T-helper 17 cell (primary cell): ENCODE measurements at places on chromosomes 5 and 9. TPM values are rescaled to one million over a fixed set of nuclear protein-coding genes. Genes with fewer than 3 reads are reported as not detected.
A peak's percentile ranks its signal among the peaks of the same experiment; 100 is the strongest.

GRCh38 chr5:81147886-81148571 is 85.1 kb upstream of the CKMT2 start:
- peaks cover 4% of the 10 kb centered on the region for H3K36me3 ChIP-seq
- H3K4me1 ChIP-seq, result peaks cover 11% of the 10 kb centered on the region
- H3K27ac ChIP-seq, result peak overlapping the region; percentile 81

- no peak overlapping the region for H3K27ac ChIP-seq
- H3K27me3 ChIP-seq, result no peaks in the 10 kb centered on the region
- no peak overlapping the region for H3K4me3 ChIP-seq
Observed at GRCh38 chr9:19255821-19256220, 25.3 kb downstream of the DENND4C start.

RNF208 gene
- total RNA-seq, result 5.3 TPM

DNA sequence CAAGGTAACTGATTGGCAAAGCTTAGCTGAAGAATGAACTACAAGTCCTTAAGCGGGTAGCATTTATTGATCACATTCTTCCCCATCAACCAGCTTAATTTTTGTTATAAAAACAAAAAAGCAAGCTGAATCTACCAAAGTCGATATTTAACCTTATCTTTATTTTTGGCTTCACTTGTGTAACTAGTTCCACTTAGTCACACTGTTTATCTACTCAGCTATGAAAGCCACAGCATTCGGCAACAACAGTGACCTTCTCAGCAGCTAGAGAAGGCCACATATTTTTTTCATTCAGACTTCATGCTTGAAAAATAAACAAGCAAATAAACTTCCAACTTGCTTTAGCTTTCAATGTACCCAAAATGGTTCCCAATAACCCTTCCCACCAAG is 69.4 kb downstream of the KLHL3 start:
- no peak overlapping the region for H3K4me3 ChIP-seq
- DNase-seq, result no peak
- peaks cover 20% of the 10 kb centered on the region for H3K4me1 ChIP-seq
- H3K27me3 ChIP-seq, result no peaks in the 10 kb centered on the region
- peak overlapping the region; percentile 56 for H3K27ac ChIP-seq

- peaks cover 4% of the 10 kb centered on the region for H3K36me3 ChIP-seq
- DNase-seq, result no peak
- peak overlapping the region; percentile 57 for H3K27ac ChIP-seq
- no peaks in the 10 kb centered on the region for H3K27me3 ChIP-seq
Observed at GRCh38 chr9:130104491-130105193, 50.9 kb downstream of the GPR107 start.

GRCh38 chr9:93667627-93668026 is 91.2 kb downstream of the PHF2 start:
- peaks cover 5% of the 10 kb centered on the region for H3K36me3 ChIP-seq
- no peak overlapping the region for H3K4me3 ChIP-seq
- peaks cover 6% of the 10 kb centered on the region for H3K4me1 ChIP-seq
- H3K27me3 ChIP-seq, result no peaks in the 10 kb centered on the region
- no peak for DNase-seq

PCDHB4 gene
- total RNA-seq, result not detected

AMBP gene
- not detected for total RNA-seq

EGR1 gene
- 24.2 TPM for total RNA-seq

- no peaks in the 10 kb centered on the region for H3K36me3 ChIP-seq
- H3K27me3 ChIP-seq, result no peaks in the 10 kb centered on the region
- DNase-seq, result no peak
- H3K4me1 ChIP-seq, result peaks cover 22% of the 10 kb centered on the region
Observed at GRCh38 chr9:78297672-78297961, 692 bp downstream of the PSAT1 start.

DNA sequence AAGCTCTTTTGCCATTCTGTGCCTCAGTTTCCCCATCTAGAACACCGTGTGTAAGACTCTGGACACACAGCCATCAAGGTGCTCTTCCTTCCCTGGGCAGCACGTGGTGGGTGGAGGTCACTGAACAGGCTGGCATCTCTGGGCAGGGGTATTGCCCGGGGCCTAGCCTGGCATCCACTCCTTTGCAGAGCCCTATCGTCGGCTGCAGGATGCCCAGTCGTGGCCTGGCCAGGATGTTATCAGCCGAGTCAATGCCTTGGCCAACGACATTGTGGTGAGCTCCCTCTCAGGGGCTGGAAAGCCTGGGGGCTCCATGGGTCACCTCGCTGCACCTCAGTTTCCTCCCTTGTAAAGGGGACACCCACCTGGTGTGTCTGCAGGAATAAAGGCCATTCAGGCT is 4.0 kb downstream of the ADGRD2 start:
- H3K4me3 ChIP-seq, result no peak overlapping the region
- no peaks in the 10 kb centered on the region for H3K4me1 ChIP-seq

GRCh38 chr5:61809651-61810050 is 477.6 kb downstream of the ZSWIM6 start:
- H3K36me3 ChIP-seq, result peaks cover 10% of the 10 kb centered on the region
- no peaks in the 10 kb centered on the region for H3K4me1 ChIP-seq
- no peak overlapping the region for H3K27ac ChIP-seq
- H3K27me3 ChIP-seq, result peaks cover 35% of the 10 kb centered on the region

INPP5E gene
- 26.0 TPM for total RNA-seq

DNA sequence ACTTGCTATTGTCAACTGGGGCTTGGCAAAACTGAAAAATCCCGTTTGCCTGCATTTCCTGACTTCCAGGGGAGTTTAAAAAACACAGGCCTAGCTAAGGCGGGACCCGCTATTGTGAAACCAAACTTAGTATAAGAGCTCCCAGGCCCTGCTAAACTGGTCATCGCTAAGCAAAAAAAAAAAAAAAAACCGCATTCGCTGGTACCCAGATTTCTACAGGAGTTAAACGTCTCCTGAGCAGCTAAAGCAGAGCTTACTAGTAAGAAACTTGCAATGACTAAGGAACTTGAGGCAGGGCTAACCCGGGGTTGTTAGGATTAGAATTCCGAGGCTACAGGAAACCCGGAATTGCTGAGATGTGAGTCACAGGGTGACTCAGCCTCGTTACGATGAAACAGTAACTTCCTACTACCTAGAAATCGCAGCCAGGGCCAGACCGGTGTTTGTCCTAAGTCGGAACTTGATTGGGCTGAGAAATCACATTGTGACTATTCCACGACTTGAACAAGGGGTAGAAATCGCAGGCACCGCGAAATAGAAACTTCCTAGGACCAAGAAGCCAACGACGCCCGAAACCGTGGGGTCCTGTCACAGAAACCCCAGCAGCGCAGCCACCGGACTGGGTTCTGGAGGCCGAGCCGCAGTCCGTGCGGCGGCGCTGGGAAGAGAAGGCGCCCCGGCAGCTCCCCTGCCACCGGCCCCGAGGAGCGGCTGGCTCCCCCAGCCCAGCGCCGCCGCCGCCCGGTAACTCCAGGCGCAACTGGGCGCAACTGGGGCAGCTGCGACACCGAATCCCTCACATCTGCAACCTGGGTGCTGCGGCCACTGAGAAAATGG is 89.4 kb downstream of the ANXA2R start:
- peak; percentile 30 for DNase-seq
- H3K4me3 ChIP-seq, result peak overlapping the region; percentile 91

GRCh38 chr9:107615321-107615720 is 125.8 kb upstream of the KLF4 start:
- peaks cover 2% of the 10 kb centered on the region for H3K4me1 ChIP-seq
- no peak overlapping the region for H3K4me3 ChIP-seq
- no peak for DNase-seq
- no peak overlapping the region for H3K27ac ChIP-seq

DNA sequence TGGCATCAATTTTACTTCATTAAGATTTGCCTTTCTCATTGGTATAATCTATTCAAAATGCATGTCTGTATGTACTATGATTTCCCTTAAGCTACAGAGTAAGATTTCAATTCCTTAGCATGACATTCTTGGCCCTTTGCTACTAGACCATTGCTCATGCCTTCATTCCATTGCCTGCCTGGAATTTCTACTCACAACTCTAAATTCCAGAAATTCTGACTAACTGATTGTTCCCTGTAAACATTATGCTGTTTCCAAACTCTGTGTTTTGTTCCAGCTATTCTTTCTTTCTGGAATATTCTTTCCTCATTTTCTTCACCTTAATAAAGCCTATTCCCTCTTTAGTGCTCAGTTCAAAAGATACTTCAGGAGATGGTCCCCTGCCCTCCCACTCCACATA is 568.8 kb upstream of the SEMA6A start:
- H3K4me1 ChIP-seq, result no peaks in the 10 kb centered on the region
- no peak for DNase-seq
- no peaks in the 10 kb centered on the region for H3K36me3 ChIP-seq
- H3K27me3 ChIP-seq, result no peaks in the 10 kb centered on the region

ADGRD2 gene
- not detected for total RNA-seq

ADAMTS2 gene
- not detected for total RNA-seq

DNA sequence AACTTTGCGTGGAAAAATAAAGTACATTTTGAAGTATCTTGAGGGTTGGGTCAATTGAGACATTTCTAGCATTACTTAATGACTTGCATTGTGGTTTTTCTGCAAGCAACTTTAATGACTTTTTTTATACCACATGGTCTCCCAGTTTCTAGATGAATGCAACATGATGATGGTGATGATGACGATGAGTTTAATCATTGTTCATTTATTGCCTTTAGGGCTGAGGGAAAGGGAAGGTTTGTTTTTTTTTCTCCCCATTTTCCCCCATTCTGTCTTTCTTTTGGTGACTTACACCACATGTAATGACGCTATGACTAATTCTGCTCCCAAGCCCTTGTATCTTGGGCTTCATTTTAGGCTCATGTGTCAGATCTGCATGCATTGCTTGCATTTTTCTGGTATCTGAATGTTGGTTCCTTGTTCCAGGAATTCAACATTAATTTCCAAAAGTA is 57.7 kb upstream of the NXNL2 start:
- peaks cover 2% of the 10 kb centered on the region for H3K4me1 ChIP-seq
- no peak overlapping the region for H3K27ac ChIP-seq
- H3K4me3 ChIP-seq, result no peak overlapping the region
- no peak for DNase-seq
- H3K36me3 ChIP-seq, result peaks cover 3% of the 10 kb centered on the region

DNA sequence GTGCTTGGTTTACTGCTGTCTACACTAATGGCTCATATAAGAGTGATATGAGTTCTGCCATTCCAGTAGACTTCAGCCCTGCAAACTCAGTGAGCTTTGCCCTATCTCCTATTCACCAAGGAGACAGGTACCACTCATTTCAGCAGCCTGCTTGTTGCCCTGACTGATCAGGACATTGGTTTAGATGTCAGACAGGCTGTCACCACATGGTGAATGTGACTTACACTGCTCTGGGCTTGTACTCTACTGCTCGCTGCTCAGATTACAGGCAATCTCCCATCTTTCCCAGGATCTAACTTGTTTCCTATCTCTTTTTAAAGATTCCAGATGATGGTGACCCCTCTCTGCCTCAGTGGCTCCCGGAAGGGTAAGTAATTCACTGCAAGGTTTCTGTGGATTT is 123.3 kb upstream of the RUSC2 start:
- no peak overlapping the region for H3K27ac ChIP-seq
- no peak overlapping the region for H3K4me3 ChIP-seq
- H3K4me1 ChIP-seq, result no peaks in the 10 kb centered on the region
- H3K36me3 ChIP-seq, result peaks cover 2% of the 10 kb centered on the region

EDIL3 gene
- total RNA-seq, result not detected

AK8 gene
- total RNA-seq, result 0.32 TPM

DNA sequence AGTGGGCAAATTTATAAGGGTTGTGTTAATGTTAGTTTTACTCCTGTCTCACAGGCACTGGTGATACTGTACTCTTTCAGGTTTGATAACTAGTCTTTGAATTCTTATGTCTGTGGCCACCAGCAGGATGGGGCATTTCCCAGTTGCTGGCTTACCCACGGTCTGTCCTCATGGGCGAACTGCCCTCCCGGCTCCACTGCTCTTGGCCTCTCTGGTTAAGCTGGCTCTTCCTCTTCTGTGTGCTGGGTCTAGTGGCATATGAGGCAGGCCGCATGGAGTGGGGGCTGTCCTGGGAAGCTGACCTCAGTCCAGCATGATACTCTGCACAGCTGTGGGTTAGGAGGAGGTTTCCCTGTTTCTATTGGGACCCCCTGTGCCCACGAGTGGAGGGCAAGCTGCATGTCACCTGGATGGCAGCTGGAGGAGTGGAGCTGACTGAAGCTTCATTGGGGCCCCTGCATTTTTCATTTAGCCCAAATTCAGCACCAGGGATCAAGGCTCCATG is 19.5 kb downstream of the PHF2 start:
- no peak overlapping the region for H3K4me3 ChIP-seq
- H3K27me3 ChIP-seq, result no peaks in the 10 kb centered on the region
- peaks cover 49% of the 10 kb centered on the region for H3K4me1 ChIP-seq
- H3K36me3 ChIP-seq, result no peaks in the 10 kb centered on the region

BARHL1 gene
- total RNA-seq, result not detected

- no peak overlapping the region for H3K4me3 ChIP-seq
- H3K4me1 ChIP-seq, result peaks cover 8% of the 10 kb centered on the region
- peaks cover 6% of the 10 kb centered on the region for H3K27me3 ChIP-seq
- no peak overlapping the region for H3K27ac ChIP-seq
Observed at GRCh38 chr5:1543398-1544293, 19.9 kb upstream of the LPCAT1 start.

DNA sequence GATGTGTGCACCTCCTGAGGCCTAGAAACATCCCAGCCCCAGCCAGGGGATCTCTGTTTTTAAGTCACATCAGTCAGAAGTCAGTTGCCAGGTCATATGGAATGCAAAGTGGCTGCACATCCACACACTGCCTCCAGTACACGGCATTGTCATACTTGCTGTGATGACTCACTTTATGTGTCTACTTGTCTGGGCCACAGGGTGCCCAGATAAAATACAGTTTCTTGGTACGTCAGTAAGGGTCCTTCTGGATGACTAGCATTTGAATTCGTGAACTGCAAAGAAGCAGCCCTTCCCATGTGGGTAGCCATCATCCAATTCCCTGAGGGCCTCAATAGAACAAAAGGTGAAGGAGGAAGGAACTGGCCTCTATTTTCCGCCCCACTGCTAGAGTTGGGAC is 27.7 kb downstream of the AUH start:
- no peak overlapping the region for H3K27ac ChIP-seq
- no peak for DNase-seq
- peaks cover 4% of the 10 kb centered on the region for H3K36me3 ChIP-seq
- H3K4me3 ChIP-seq, result no peak overlapping the region
- H3K27me3 ChIP-seq, result no peaks in the 10 kb centered on the region
